ENCODE measurements at places on chromosomes 3 and 15.

GRCh38 chr3:133459400-133459799 is 59.5 kb downstream of the BFSP2 start:
- DNase-seq: no peak

DNA sequence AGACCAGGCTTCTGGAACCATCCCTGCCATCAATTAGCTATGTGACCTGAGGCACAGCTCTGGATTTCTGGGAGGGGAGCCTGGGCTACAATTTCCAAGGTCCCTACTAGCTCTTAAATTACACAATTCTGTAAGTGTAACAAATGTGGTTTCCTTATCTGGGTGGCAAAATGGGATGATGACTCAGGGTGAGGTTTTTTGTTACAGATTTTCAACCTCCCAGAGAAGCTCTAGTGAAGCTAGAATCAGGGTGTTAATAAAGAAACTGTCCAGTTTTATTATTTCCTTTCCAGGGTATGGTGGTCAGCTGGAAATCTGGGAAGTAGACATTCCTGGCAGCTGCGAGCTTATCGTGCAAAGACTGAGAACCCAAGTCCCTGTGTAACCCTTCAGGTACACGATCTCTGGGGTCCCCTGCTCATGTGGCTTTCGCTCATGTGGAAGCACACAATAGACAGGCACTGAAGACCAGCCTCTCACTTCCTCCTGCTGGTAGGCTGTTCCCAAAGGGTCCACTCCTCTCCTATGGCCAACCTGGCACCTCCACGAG is 7.3 kb downstream of the RAB27A start:
- no peak for DNase-seq

- peak; percentile 37 for DNase-seq
These were observed 117.4 kb downstream of the TIGIT start for GRCh38 chr3:114411190-114411668.

DNA sequence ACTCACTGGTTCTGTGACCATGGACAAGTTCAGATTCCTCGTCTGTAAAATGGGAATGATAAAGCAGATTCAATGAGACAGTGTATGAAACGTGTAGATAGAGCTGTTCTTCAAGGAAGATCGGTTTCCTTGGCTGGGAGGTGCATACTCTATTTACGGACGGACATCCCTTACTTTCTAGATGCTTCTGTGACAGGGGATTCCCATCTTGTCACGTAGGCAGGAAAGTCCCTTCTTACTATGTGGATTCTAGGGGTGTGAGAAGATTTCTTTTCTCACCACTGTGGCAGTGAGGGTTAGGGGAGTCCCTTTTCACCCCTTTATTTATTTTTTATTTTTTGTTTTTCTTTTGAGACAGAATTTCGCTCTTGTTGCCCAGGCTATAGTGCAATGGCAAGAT is 180.9 kb upstream of the TBL1XR1 start:
- DNase-seq: no peak

- DNase-seq: no peak
These were observed 120.0 kb downstream of the DUT start for GRCh38 chr15:48451241-48451640.

- no peak for DNase-seq
These were observed 44.8 kb upstream of the ATP2C1 start for GRCh38 chr3:130849091-130849552.

DNA sequence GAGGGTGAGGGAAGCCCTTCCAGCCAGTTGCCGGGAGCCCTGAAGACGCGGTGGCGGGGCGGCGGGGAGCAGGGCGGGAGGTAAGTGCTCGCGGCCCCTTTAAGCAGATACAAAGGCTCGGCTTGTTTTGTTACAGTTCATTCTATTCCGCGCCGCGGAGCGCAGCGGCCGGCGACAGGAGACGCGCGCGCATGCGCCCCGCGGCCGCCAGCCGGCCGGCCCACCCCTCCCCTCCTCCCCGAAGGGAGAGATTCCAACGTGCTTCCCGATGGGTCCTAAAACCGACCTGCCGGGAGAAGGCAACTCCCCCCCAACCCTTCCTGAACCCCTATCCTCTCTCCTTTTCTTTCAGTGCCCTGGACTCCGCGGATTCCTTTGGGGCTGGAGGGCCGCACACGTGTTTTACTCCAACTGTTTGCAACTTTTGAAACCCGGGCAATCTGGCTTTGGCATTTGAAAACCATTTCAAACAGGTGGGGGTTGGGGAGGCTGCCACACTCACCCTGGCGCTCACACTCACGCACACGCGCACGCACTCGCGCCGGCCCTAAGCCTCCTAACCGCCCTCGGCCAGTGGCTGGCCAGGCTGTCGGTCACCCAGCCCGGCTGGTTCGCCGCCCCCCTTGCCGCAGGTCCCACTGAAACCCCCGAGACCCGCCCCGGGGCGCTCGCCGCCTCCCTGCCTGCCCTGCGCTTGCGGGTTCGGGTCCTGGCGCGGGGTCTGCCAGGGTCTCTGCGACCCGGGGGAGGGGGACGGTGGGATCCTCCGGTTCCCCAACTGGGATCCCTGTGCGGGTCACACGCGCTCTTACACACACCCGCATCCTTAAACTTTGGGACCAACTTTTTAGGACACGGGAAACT is at the start of gene MAGI1:
MAGI1 (minus strand) TSS at position 193 of the 864 bp plus-strand sequence. CDS start 610 bp downstream, outside the sequence.
- DNase-seq: peak; percentile 92

- DNase-seq: no peak
These were observed 77.1 kb upstream of the MLF1 start for GRCh38 chr3:158493931-158494330.

GRCh38 chr3:27721717-27722564 is at the start of gene EOMES:
Gene EOMES (minus strand): TSS chr3:27722323. CDS start chr3:27722294, 29 bp downstream.
- peak; percentile 69 for DNase-seq

DNA sequence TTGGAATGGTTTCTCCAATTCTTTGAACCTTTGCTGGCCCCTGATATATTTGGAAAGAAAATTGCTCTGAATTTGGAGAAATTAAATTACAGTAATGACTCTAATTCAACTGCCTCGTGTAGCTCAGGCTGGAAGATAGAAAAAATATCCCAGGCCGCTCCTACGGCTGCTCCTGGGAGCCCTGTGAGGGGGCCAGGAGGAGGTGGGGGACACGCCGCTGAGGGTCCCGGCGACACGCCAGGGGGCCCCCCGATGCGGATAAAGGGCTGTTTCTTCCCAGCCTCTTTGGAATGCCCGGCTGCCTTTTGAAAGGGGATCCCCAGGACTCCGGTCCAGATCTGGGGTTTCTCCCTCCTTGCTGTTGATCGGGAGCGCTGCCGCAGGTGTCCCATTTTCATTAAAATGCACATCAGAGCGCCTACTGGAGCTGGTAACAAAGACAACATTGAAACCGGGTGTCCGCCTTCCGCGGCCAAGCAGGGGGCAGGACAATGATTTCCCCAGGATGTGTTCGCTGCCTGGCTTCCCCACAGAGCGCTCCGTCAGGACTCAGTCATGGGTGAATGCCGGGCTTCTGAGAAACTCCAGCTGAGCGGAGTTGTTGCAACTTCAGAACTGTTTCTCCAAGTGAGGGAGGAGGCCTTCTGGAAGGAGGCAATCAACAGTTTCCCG is 200.1 kb upstream of the KBTBD8 start:
- peak; percentile 29 for DNase-seq

All from COLO829 (cell line).